Stimulated activated naive CD8-positive, alpha-beta T cell treated with anti-CD3 and anti-CD28 coated beads, Interleukin-15, Interleukin-2, amounts not matched to agents 100 U/mL and 50 U/mL, for 24 hours (primary cell): ENCODE measurements at places on chromosomes 4 and X.

- no peak for DNase-seq
These were observed 535.3 kb upstream of the RPS6KA3 start for GRCh38 chrX:20802036-20802435.

DNA sequence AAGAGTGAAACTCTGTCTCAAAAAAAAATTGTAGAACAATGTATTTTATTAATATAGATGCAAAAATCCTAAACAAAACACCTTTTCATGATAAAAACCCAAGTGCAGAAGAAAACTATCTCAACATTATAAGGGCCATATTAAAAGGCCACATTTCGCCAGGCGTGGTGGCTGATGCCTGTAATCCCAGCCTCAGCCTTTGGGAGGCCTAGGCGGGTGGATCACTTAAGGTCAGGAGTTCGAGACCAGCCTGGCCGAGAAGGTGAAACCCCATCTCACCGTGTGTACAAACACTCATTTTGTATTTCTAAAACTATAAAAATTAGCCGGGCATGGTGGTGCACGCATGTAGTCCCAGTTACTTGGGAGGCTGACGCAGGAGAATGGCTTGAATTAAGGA lies 9.9 kb upstream of the FAM193A start:
- no peak for DNase-seq

GRCh38 chrX:14936561-14936960 lies 63.3 kb downstream of the MOSPD2 start:
- DNase-seq, result no peak

GRCh38 chr4:86744570-86744969 lies 104.6 kb downstream of the SLC10A6 start:
- DNase-seq, result no peak

DNA sequence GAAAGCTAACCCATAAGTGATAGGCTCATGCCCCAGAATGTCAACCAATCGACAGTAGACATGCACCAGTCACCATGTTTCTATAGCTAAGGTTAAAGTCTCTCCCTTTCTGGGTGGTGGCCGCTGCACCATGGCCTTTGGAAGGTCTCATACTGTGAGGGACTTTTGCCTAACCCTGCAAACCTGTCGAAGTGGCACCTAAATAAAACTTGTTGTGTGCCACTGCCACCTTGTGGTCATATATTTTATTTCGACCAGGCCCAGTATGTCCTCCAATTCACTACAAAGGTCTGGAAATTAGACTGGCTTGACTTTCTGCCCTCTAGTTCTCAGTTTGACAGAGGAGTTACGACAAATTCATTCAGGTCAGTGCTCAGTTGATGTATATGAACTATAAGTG lies 163.1 kb downstream of the SMARCA1 start:
- peak; percentile 26 for DNase-seq

- DNase-seq, result no peak
These were observed 69.6 kb downstream of the PPP2R2C start for GRCh38 chr4:6402566-6403399.

DNA sequence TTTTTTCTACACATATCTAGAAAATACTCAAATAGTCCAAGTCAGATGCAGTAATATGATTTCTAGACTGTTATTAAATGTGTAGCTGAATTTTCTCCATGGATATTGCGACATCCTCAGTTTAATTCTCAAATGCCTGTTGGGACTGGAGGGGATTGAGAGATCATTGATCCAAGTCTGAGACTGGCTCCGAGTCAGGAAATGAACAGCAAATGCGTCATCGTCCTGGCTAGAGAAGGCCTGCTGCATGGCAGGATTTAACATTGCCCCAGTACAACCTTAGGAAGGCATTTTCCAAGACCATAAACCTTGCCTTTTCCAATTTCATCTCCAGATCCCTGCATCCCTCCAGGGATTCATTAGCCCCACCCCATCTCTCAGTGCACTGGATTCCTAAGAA lies 56.6 kb upstream of the SLC6A14 start:
- DNase-seq, result no peak

GRCh38 chr4:108783665-108784463 lies 21.0 kb upstream of the ETNPPL start:
- DNase-seq, result no peak

DNA sequence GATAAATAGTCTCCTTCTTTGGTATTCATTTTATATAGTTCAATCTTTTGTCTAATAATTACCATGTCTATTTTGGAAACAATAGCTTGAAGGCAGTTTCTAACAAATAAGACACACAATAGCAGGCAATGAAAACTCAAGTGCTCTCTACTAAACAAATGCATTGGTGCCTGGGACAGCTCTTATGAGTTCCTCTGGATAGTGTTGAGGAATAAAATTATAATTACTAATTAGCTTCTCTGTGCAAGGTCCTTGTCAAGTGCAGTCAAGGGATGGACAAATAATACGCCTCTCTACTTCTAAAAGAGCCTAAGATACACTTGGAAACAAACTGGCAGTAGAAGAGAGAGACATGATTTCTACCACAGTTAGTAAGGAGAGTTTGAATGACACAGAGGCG lies 229.0 kb upstream of the GLRA2 start:
- no peak for DNase-seq

- DNase-seq, result no peak
These were observed 21.8 kb downstream of the FGD1 start for GRCh38 chrX:54473993-54474859.

DNA sequence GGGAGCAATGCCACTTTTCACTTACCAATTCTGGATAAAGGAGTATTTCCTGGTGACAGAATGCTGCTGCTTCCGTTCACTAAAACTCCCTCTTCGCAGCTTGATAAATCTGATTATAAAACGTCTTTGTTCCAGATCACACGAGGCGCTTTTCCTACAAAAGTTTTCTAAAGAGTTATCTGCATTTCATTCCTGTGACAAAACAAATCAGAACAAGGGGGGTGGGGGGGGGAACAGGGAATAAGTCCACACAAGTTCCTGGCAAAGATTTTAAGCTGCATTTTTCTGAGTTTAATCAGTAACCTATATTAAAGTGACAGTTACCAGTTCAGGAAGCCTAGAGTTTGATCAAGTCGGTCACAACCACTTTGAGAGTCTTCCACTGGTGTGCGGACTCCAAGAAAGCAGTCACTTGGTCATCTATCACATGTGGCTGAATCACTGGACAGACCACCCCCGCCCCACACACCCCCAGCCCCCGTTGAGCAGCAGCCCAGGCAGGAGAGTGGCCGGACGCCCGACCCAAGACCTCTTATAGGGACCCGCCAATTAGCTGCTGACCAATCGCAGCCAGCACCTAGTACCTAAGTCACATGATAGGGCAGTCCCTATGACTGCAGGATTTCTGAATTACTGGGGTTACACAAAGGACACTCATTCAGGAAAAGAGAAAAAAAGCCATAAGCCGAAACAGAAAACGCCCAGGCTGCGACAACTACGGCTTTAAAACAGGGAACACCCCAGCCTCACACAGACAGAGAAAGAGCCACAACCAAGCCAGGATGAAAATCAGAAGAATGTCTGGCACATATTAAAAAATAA lies 569.3 kb upstream of the DIPK2B start:
- peak; percentile 62 for DNase-seq

DNA sequence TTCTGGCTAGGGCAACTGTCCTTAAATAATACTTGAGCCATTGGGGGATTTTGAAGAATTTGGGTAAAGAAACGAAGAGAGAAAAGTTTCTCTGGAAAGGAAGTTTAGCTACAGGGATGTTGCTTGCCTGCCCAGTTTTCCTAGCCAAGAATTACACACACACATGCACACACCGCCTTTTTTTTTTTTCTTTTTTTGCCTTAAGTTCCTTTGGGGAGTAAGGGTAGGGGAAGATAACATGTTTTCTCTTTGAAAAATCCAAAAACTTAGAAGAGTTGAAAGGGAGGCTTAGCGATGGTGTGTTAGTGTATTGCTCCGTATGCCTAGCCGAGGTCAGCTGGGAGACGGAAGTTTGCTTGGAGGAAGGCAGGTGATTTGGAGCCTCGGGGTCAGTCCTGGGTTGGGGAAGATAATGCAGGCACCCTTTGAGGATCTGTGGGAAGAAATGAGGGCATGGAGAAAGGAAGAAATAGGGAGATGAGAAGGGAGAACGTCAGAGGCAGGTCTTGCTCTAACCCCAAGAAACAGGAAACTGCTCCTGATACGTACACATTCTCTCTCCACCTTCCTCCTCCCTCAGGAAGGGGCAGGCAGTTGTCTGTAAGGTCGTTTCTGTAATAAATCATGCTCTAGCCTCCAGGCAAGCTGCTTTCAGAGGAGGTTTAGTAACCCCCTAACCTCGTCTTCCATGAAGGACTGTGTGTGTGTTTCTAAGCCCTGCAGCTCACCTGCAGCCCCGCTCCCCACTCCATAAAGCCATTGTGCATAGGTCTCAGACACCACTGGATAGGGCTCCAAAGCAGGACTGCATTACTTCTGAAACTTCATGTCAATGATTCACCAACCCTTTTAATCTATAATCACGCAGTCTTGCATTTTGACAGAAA lies 10.5 kb downstream of the KLF3 start:
- DNase-seq, result no peak

GRCh38 chrX:31021537-31021936 lies 50.3 kb downstream of the FTHL17 start:
- DNase-seq, result no peak

DNA sequence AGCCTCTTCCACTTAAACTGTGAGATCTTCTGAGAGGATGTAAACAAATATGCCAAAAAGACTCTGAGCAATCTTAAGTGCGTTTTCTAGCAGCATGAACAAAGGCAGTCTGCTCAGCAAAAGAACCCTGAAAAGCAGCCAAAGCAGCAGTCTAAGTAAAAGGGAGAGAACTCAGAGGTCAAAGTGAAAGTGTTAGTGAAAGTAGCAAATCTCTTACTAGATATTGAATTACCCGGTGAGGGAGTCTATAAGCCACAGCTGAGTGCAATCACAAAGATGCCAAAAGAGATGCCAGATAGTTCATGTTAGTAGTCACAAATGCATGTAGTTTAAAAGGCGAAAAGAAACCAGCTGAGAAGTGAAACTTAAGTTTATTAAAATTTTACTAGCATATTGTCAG lies 7.9 kb upstream of the GNRHR start:
- no peak for DNase-seq

- no peak for DNase-seq
These were observed 118.3 kb downstream of the SORBS2 start for GRCh38 chr4:185693548-185694215.

DNA sequence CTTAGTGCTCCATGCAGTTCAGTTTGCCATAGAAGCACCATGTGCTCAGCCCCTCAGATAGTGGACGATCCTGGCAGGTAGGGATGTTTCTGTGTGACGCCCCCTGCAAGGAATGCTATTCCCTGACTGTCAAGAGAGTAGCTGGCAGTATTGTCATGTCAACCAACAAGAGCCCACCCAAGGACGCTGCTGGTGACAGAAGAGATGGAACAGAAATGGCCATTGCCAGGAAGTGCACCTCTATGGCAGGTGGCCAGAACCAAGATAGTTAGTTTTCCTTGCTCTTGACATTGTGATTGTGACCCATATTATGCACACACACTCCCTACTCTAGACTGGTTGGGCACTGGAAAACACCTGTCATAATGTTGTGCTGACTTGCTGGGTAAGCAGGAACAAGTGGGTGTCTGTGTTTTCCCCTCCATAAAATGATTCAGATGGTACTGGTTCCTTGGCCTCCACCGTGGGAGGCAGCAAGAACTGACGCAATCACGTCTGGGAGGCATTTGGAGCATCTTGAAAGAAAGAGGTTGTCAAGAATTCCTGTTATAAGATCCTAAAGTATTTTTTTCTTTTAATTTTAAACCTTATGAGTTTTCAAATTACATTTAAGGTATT lies 507.9 kb downstream of the MID1IP1 start:
- DNase-seq, result peak; percentile 55

GRCh38 chr4:139851133-139851532 lies 185.5 kb downstream of the MGST2 start:
- no peak for DNase-seq

GRCh38 chr4:138182838-138183426 lies 59.2 kb downstream of the SLC7A11 start:
- DNase-seq, result no peak

- DNase-seq, result no peak
These were observed 28.5 kb upstream of the SEPTIN6 start for GRCh38 chrX:119721487-119721886.

GRCh38 chr4:140351093-140352075 lies 22.1 kb upstream of the SCOC start:
- DNase-seq, result no peak

GRCh38 chr4:64796581-64796980 lies 387.3 kb upstream of the TECRL start:
- DNase-seq, result no peak

DNA sequence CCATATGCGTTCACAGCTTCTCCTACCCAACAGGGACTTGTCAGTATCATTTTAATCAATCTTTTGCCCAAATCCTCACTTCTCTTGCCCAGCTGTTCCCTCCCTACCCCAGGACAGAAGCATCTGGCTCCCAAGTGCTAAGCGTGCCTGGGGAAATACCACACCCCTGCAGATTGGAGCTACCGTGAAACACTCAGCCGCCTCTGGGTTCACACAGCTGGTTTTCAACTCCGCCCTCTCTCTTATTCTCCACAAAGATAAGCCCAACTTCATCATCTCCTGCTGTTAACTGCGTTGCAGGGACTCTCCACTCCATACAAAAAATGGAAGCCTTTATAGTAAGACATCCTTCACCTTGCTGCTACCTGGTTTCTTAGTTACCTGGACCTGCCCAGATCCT lies 147.3 kb upstream of the FTHL17 start:
- no peak for DNase-seq

DNA sequence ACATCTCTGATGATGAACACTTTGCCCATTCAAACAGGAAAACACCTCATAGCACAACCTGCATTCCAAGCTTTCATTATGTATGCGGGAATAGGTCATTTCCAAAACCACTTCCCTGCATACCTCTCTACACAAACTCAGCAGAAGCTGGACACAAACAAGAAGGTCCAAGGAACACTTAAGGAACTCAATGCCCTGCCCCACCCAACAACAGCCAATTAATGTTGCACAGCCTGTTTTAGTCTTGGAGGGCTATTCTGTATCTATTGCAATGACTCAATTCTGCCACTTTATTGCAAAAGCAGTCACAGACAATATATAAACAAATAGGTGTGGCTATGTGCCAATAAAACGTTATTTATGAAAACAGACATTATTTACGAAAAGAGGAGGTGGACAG lies 16.7 kb downstream of the OPHN1 start:
- DNase-seq, result no peak

DNA sequence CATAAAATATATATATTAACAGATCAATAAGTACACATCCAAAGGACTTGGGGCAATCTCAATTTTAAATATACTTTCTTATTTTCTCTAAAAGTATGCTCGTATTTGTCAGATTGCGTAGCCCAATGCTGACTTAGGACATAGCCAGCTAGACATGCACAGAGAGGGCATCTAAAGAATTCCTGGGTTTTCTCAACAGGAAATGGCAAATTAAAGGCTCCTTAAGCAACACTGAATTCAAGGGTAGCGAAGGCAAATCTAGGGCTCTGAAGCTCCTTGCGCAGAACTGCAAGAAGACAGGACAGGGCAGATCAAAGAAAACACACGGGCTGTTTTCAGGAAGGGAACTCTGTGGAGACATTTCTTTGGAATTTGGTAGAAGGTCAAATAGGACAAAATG lies 94.6 kb upstream of the FTHL17 start:
- no peak for DNase-seq

GRCh38 chr4:67052814-67053675 lies 492.3 kb downstream of the CENPC start:
- no peak for DNase-seq
